ENCODE measurements at places on chromosomes 3 and 15.

DNA sequence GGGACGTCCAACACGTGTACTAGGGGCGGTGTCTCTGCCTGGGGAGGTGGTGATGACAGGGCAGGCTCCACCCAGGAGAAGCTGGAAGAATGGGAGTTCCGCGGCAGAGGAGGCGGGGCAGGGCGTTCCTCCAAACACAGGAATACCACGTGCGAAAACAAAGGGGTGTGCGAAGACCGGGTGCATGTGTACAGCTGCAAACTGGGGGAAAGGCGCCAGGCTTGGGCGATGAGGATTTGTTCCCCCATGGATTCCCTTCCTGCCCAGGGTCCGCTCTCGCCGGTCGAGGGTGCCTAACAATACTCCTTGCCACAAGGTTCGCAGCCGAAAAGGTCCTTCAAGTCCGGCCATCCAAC is 500 bp upstream of the ZSCAN2 start:
- peak; percentile 62 for DNase-seq

GRCh38 chr15:45101749-45102148 is 12.2 kb downstream of the DUOX2 start:
- no peak for DNase-seq

DNA sequence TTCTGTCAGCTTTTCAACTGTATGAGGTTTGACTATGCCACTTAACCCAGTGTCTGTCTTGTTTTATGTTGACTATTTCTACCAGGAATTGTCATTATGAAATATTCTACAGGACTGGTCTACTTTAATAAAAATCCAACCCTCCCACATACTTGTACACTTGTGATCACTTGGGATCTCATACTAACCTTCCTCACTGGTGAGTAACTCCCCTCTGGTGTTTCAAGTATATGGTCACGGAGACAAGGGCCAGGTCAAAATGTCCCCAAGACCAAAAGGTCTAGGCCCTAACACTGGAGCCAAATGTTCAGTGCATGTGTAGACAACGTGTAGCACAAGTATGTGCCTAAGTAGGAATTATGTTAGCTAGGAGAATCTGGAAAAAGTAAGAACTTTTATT is 122.7 kb upstream of the TJP1 start:
- no peak for DNase-seq

- no peak for DNase-seq
Observed at GRCh38 chr3:152259468-152259867, 9.3 kb upstream of the MBNL1 start.

DNA sequence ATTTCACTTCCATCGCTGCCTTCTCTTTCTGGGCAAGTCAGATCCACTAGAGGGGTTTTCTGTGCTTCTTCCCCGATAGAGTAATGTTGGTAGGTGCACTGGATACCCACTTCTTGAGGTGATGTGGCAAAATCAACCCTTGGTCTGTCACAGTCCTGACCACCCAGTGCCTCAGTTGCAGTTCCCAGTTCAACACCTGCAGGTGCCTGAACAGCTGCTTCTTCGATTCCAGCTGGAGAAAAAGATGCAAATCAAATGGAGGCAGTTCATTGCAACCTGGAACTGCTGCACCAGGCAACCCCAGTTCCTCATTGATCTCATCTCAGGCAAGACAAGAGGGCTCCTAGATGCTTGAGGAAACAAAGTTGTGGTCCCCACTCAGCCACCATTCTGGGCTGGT is 186.6 kb downstream of the UBE2E2 start:
- DNase-seq = no peak

- DNase-seq = no peak
Observed at GRCh38 chr15:76206325-76206976, 104.8 kb downstream of the ETFA start.

GRCh38 chr3:139586420-139587017 is 47.0 kb upstream of the RBP1 start:
- no peak for DNase-seq

DNA sequence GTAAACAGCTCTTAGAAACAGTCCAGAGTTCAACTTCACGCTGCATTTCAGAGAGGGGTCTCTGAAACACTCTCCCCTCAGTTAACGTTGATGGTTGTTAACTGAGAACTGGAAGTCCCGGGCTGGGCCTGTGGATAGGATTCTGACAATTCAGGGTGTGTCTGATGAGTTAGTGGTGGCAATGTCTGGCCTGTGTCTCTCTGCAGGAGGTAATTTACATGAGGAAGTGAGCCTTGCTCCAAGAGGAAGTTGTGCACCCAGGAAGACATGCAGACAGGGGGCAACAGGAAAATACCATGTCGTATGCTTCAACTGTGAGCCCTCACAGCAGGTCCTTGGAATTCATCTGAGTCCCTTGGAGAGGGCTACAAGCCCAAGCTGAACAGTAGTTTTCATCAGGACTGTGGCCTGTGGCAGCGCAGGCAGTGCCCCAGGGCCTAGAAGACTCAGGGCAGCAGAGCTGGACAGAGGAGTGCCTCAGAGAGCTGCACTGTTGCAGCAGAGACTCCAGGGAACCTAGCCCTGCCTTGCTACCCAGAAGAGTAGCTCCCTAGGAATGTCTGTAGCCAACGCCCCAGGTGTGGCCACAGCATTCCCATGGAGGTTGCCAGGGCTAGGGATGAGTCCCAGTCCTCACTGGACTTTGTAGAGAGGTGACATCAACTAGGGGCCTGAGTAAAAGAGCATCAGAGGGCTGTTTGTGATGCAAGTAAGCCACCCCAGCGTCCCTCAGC is 104.6 kb upstream of the SELENOK start:
- no peak for DNase-seq

DNA sequence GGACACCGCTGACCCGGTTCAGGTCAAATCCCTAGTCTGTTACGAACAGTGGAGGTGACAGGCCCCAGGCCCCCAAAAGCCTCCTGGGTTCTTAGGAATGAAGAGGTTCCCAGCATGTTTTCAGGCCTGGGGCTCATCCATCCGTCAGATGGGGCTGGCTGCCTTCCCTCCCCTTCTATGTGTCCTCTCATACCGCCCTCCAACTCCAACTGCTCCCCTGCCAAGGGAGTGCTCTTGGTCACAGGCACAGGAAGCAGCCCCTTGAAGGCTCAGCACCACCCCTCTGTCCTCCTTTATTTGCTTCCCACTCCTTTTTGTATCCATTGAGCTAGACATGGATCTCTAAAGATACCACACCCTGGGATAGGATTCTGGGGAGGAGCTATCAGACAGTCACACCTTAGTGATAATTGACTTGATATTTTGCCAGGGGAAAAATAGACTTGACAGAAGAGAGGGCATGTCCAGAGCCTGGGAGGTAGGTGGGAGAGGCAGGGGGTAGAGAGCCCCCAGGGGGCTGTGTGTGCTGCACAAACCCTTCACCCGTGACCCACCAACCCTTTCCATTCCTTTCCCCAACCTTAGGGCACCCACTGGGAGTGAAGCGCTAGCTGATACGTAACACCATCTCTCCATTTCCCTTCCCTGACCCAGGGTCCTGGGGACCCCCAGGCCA is 10.7 kb upstream of the CSPG4 start:
- no peak for DNase-seq

DNA sequence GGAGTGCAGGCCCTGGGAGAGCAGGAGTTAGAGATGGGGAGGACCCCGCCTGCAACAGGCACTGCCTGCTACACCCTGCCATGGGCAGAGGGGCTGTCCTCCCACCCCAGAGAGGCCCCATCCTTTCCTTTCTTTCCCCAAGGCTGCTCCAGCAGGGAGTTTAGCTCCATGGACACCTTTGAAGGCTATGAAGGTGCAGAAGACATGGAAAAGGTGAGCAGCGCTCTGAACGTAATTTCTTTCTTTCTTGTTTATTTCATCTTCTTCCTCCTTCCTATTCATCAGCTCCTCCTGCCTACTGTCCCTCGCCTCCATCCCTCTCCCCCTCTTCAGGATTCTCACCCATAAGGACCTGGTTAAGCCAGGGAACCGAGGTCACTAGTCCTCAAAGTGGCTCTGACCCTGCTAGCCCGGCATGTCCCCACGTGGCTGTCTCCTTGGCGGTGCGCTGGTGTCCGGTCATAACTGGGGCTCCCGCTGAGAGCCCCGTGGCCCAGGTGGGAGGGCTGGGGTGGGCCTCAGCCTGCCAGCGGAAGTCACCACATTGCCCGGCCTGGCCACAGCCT is 16.0 kb upstream of the ADIPOQ start:
- peak; percentile 44 for DNase-seq

DNA sequence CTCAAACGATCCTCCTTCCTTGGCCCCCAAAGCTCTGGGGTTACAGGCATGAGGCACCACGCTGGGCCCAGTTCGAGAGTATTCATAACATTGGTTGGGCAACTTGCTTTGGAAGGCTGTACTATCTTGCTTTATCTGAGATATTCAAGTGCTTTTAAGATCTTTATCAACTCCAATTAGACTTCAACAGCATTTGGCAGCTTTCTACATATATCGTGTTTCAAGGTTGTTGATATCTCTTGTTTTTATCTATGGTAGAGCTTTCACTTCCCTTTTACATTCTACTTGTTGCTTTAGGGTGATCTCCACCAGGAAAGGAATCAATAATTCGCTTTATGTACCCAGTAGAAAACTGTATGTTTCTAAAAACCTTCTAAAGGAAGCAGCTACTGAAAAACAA is 395.3 kb downstream of the IL5RA start:
- DNase-seq = no peak
